ENCODE measurements at places on chromosomes 12 and 14. TPM values are rescaled to one million over a fixed set of nuclear protein-coding genes. Genes with fewer than 3 reads are reported as not detected.

The NRL gene
- total RNA-seq: 1.3 TPM

DNA sequence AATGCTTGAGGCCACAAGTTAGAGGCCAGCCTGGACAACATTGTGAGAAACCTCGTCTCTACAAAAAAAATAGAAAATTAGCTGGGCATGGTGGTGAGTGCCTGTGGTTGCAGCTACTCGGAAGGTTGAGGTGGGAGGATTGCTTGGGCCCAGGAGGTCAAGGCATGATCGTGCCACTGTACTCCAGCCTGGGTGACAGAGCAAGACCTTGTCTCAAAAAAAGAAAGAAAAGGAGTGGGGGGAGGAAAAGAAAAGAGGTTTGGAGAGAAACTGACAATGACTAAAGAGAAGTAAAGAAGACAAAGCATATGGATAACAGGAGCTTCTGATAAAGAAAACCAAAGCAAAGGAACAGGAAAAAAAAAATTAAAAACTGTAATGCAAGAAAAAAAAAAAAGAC is 37.4 kb upstream of the SELPLG start:
- no peak for DNase-seq

DNA sequence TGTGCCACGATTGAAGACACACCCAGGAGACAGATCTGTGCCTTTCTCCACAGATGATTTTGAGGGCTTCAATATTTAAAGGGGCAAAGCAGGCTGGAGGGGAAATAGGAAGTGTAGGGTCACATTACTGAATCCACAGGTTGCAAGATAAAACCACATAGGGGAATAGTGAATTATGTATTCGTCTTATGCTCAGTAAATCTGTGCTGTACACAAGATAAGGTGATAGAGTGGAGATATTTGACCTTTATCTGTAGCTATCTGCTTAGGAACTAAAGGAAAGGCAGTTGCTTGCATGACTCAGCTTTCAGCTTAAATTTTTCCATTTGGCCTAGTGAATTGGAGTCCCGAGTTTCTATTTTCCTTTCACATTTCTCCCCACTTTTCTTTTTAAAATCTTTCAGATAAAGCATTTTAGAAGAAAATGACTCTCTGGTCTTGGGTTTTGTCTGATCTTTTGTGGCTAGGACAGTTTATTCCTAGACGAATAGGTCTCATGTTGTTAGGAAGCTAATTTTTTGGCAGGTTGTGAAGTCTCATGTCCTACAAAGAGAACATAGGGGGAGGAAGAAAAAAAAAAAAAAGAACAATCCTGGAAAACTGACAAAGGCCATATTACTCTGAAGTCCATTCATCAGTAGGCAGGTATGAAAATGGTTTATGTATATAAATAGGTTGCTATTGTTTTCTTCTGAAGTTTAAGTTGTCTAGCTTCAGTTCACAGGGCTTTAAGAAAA is 55.4 kb downstream of the FBXO33 start:
- no peak for DNase-seq

GRCh38 chr12:32777691-32778175 is 22.0 kb upstream of the YARS2 start:
- DNase-seq: no peak

DNA sequence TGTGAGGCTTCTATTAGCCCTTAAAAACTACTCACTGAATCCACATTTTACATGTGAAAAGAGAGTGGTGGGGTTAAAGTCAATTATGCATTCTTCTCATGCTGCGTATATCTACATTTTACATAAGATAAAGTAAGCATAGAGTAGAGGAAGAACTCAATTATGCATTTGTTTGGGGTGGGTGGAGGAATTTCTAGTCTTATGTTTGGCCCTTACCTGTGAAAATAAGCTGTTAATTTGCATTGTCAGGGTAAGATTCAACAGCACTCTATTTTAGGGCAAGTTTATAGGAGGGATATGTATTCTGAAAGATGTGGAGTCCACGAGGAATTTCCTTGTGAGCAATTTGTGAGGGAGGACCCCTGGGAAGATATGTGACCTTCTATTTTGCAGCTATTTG is 30.9 kb upstream of the CAPRIN2 start:
- no peak for DNase-seq

- no peak for DNase-seq
Measured at GRCh38 chr14:50744231-50744630, 76.1 kb upstream of the SAV1 start.

DNA sequence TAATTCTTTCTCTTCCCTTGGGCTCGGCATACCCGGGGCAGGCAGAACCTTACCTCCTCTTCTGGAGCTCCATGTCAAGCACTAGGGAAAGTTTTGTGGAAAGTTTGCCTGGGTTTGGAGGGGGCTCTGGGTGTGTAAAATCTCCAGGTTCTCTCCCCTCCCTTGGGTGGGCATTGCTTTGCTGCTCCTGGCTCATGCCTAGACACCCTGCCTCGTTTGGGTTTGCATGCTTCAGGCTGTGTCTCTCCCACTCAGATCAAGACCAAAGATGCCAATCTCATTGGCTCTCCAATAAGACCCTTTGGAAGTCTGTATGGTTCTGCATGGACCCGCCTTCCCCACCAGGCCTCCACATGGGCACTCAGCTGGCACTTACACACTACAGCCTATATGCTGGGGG is 6.2 kb upstream of the KRT2 start:
- DNase-seq: no peak
